Tibial artery (tissue), 4 donors: ENCODE measurements at places on chromosomes 5 and 9.

- DNase-seq = no peak
Observed at GRCh38 chr5:158917731-158918130, 182.0 kb downstream of the EBF1 start.

GRCh38 chr5:8098081-8098480 lies 229.1 kb downstream of the MTRR start:
- DNase-seq = no peak

- no peak for DNase-seq
Observed at GRCh38 chr5:174755106-174755505, 30.7 kb downstream of the MSX2 start.

GRCh38 chr5:5416733-5417132 lies 5.7 kb upstream of the ICE1 start:
- no peak for DNase-seq

- peak; percentile 43 for DNase-seq
Observed at GRCh38 chr5:62431735-62432620, 19.4 kb downstream of the IPO11 start.

- no peak for DNase-seq
Observed at GRCh38 chr9:19700699-19701098, 88.1 kb downstream of the SLC24A2 start.

GRCh38 chr5:123813937-123814624 lies 302.1 kb downstream of the CSNK1G3 start:
- DNase-seq = no peak

DNA sequence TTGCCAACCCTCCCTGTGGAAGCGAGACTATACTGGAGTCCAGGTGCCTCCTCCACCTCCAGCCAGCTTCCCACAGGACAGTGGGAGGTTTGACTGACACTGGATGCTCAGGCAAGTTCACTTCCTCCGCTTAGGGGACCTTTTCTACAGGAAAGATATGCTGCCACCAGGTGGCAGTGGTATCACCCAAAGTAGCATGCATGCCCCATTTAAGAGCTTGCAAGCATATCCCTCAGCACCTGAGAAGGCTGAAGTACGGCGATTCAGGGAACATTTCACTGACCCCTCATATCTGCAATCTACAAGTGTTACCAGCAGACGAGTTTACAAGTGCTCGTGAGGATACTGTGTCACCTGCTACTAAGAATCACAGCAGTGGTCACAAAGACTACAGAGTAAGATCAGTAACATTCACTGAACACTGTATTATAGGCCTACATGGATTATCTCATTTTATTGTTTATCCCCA lies 75.5 kb downstream of the KLHL3 start:
- peak; percentile 82 for DNase-seq

DNA sequence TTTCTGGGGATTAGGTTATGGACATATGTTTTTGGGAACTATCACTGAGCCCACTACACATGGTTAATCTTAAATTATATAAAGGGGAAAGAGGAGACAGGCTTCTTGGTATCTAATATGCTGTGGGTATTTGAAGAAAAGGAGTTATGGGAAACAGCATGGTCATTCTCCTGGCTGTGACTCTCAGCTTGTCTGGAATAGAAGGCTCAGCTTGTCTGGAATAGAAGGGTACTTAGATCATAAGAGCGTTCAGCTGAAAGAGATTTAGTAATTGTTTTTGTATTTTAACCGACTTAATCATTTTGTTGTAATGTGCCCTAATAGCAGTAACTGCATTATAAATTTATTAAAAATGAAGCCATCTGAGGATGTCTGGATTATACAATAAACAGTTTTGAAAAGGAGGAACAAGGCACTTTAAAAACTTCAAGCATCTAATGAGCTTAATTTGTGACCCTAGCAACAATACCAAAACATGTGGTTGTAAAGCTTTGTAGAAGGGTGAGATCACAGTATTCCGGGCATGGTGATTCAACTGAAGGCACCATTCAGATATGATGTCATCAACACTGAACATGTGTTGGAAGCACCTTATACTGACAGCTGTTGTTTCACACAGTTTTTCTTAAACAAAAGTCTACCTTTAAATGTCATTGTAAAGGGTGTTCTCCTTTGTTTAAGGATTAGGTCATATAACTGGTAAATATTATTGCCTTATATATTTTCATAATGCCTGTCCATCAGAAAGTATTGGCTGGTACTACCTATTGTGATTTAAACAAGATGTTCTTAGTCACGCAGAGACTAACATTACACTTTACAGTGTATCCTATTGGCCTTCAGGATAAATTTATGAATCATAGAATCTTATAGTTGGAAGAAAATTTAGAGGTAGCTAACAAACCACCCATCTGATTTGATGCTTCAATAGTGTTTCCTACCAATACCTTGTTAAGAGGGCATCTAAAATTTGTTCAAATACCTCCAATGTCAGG lies 2174.1 kb upstream of the WWC1 start:
- DNase-seq = no peak

DNA sequence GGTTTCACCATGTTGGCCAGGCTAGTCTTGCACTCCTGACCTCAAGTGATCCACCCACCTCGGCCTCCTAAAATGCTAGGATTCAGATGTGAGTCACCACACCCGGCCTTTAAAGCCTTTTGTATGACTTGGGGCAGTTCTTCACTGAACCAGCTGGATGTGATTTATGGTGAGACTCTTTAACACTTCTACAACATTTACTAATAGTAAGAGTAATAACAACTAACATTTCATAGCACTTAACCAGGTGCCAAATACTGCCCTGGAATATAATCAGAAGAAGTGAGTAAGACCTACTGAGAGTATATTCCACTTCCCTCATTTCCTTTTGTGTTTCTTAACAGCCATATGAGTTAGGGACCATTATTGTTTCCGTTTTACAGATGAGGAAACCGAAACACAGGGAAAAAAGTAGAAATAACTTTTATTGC lies 10.0 kb downstream of the ZSWIM6 start:
- no peak for DNase-seq

- DNase-seq = no peak
Observed at GRCh38 chr9:36158122-36158521, 11.1 kb upstream of the CCIN start.

GRCh38 chr9:3732077-3733038 lies 206.6 kb upstream of the RFX3 start:
- DNase-seq = no peak

GRCh38 chr5:132684922-132685720 lies 11.3 kb downstream of the IL4 start:
- DNase-seq = no peak

GRCh38 chr9:89720696-89721175 lies 115.9 kb downstream of the GADD45G start:
- no peak for DNase-seq

DNA sequence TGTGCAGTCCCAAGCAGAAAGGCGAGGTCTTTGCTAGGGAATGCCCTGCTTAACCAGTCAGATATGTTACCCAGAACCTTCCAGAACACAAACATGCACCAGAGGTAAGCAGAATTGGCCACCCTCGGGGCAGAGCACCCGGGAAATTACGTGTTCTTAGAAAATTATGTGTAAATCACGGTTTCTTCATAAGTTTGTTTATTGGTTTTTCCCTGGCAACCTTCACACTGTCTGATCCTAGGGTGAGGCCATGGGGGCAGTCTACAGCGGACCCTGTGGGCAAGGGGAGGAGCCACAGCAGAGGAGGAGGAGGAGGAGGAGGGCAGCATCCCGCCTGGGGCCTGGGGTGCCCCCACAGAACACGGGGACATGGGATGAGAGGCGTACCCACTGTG lies 31.4 kb downstream of the RXRA start:
- no peak for DNase-seq
